ENCODE measurements at places on chromosomes 2 and 18. TPM values are rescaled to one million over a fixed set of nuclear protein-coding genes. Genes with fewer than 3 reads are reported as not detected.
A peak's percentile ranks its signal among the peaks of the same experiment; 100 is the strongest.

DNA sequence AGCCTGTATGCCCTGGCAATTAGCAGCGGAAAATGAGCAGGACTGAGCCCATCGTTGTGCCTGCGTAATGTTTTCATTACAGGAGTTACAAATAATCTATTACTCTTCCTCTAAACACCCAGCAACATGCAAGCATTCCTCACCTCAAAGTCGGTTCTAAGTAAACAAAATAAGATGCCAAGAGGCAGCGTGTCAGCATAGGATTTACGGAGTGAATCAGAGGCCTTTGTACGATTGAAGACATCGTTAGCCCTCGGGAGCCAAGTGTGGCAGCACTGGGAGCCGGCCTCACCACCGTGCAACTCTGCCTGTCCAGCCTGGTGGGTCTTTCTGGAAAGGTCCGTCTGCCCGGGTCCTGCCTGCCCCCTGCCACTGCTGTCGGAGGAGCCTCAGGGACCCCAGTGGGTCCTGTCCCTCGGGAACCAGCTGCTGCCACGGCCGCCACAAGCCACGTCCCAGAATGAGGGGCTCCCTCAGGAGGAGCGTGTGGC lies 80.1 kb upstream of the CTDP1 start:
- H3K36me3 ChIP-seq: no peaks in the 10 kb centered on the region
- 0 out of 2 replicates have a peak, but pooled peaks cover 2% of the 10 kb centered on the region for H3K4me1 ChIP-seq
- peaks cover 35% of the 10 kb centered on the region for H3K27me3 ChIP-seq
- no peak overlapping the region for H3K27ac ChIP-seq
- no peak overlapping the region for H3K4me3 ChIP-seq

APLF gene
- total RNA-seq: 3.3 TPM

- H3K27me3 ChIP-seq: peaks cover 2% of the 10 kb centered on the region
- DNase-seq: no peak
- no peaks in the 10 kb centered on the region for H3K36me3 ChIP-seq
- no peak overlapping the region for H3K4me3 ChIP-seq
- H3K27ac ChIP-seq: no peak overlapping the region
These were observed 8.6 kb downstream of the CHN1 start for GRCh38 chr2:174996622-174997021.

DNA sequence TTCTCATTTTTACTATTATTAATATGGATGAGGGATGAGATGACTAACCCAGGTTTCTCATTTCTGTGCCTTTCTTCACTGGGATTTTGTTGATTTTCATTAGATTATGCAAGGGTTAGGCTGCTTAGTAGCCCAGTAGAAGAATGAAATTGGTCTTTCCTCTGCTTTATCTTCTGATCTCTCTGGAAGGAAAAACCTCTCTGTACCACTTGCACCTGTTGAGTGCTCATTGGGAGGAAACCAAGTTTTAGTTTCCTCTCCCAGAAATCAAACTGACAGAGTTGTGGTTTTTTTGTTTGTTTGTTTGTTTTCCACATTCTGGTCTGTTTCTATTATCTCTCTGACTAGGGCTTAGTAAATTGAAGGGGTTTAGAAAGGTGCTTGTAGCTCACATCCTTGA lies 60.8 kb downstream of the KIAA1328 start:
- H3K36me3 ChIP-seq: no peaks in the 10 kb centered on the region
- no peaks in the 10 kb centered on the region for H3K27me3 ChIP-seq
- H3K27ac ChIP-seq: no peak overlapping the region
- no peaks in the 10 kb centered on the region for H3K4me1 ChIP-seq
- H3K4me3 ChIP-seq: no peak overlapping the region
- no peak for DNase-seq

SLC25A12 gene
- 17.6 TPM for total RNA-seq

CYS1 gene
- total RNA-seq: under 0.01 TPM

- H3K36me3 ChIP-seq: no peaks in the 10 kb centered on the region
- no peak for DNase-seq
- no peak overlapping the region for H3K4me3 ChIP-seq
These were observed 788.4 kb upstream of the SOX11 start for GRCh38 chr2:4903656-4904348.

MYO1B gene
- total RNA-seq: 116 TPM

- H3K4me3 ChIP-seq: no peak overlapping the region
- peak; percentile 22 for DNase-seq
- no peaks in the 10 kb centered on the region for H3K4me1 ChIP-seq
- H3K27me3 ChIP-seq: no peaks in the 10 kb centered on the region
- no peak overlapping the region for H3K27ac ChIP-seq
- H3K36me3 ChIP-seq: no peaks in the 10 kb centered on the region
These were observed 3.6 kb upstream of the TSPYL6 start for GRCh38 chr2:54259413-54260240.

DNA sequence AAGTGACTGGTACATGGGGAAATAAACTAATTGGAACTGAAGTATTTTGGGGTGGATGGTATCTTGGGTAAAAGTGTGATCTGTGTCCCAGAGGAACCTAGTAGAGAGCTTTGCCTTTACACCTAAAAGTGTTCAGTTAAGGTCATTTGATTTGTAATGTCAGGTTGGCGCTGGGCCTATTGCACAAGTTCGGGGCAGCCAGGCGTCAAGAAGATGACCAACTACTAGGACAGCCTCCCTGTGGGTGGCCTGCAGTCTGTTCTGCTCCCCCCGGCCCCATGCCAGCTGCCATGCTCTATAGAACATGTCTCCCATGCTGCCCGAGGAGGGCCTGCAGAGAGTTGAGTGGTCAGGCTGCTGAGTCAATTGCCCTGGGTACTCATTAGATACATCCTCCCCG lies 10.1 kb downstream of the RRM2 start:
- no peak overlapping the region for H3K27ac ChIP-seq
- H3K27me3 ChIP-seq: no peaks in the 10 kb centered on the region
- H3K36me3 ChIP-seq: no peaks in the 10 kb centered on the region

PROKR1 gene
- not detected for total RNA-seq

All from IMR-90 (cell line).